ENCODE measurements at places on chromosomes 6 and 20.

DNA sequence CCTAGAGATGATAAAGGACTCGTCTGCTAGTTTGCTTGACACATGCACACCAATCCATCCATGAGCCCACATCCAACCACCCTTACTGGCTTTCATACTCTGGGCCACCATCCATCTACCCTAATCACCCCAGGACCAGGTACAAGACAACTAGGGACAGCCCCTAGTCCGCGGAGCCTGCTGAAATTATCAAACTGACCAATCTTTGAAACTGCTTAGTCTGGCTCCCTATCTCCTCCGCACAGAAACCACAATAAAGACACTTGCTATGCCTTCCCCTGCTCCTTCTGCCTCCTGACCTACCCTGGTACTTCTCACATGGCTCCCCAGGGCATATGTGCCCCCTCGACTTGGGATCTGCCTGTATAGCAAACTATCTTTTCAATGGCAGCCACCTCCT, 33.1 kb downstream of the PXDC1 start:
- DNase-seq: no peak

DNA sequence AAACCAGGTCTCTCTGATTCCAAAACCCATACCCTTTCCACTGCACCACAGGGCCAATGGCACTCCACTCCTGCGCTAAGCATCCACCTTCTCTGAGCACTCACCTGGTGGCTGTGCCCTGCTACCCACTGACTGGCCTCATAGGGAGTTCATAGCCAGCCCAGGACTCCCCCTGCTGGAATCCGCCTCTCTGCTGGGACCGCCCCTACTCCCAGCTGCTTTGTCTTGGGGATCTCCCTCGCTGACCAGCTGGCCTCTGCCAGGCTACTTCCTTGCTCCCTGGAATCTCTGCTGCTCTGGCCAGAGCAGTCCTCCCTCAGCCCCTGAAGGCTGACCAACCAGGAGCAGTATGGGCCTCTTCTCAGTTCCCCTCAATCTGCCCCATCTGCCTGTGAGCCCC, 129.7 kb downstream of the FAXC start:
- DNase-seq: no peak

DNA sequence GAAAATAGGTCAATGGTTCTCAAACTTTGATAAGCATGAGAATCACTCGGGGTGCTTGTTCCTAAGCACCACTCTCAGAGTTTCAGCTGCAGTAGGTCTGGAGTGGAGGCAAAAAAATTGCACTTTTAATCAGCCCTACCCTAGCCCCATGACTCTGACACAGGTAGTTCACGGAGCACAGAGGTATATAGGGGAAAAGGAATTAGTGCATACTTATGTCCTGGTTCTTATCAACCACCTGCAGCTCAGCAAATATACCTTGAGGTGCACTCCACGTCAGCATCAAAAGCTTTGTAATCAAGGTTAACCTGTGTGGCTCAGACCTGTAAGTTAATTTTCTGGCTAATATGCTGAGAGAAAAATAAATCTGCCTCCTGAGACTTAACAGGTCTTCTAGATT, 138.8 kb upstream of the HMGN3 start:
- DNase-seq: no peak

DNA sequence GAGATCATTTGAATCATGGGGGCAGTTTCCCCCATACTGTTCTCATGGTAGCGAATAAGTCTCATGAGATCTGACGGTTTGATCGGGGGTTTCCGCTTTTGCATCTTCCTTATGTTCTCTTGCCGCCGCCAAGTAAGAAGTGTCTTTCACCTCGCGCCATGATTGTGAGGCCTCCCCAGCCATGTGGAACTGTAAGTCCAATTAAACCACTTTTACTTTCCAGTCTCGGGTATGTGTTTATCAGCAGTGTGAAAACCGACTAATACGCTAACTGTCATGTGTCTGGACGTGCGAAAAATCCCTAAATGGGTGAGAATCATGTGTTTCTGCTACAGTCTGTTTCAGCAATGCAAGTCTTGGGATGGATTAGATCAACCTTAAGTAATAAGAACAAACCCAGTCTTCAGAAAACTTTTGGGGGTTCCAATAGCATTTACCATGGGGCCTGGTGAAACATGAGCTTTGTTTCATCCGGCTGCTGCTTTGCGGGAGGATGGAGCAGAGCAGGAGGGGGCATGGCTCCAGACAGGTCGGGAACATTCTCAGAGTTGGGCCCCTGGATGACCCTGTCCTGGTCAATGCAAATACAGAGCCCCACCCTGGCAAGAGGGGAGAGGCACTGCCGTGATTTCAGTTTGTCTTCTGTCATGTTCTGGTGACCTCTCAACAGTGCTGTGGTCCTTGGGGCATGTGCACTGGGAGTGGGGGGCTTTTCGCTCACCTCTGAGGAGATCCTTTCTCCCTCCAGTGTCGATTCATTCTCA, 41.5 kb downstream of the CTCFL start:
- no peak for DNase-seq

GRCh38 chr6:15038013-15038791, 207.7 kb upstream of the JARID2 start:
- DNase-seq: no peak

GRCh38 chr20:59813948-59814839, 119.2 kb downstream of the SYCP2 start:
- no peak for DNase-seq
